Activated T-cell treated with anti-CD3 and anti-CD28 coated beads, Interleukin-2, amount 50 U/mL, for 4 hours (primary cell): ENCODE measurements at places on chromosomes 3 and 15. TPM values are rescaled to one million over a fixed set of nuclear protein-coding genes. Genes with fewer than 3 reads are reported as not detected.

CNTN3 gene
- total RNA-seq = not detected

DNA sequence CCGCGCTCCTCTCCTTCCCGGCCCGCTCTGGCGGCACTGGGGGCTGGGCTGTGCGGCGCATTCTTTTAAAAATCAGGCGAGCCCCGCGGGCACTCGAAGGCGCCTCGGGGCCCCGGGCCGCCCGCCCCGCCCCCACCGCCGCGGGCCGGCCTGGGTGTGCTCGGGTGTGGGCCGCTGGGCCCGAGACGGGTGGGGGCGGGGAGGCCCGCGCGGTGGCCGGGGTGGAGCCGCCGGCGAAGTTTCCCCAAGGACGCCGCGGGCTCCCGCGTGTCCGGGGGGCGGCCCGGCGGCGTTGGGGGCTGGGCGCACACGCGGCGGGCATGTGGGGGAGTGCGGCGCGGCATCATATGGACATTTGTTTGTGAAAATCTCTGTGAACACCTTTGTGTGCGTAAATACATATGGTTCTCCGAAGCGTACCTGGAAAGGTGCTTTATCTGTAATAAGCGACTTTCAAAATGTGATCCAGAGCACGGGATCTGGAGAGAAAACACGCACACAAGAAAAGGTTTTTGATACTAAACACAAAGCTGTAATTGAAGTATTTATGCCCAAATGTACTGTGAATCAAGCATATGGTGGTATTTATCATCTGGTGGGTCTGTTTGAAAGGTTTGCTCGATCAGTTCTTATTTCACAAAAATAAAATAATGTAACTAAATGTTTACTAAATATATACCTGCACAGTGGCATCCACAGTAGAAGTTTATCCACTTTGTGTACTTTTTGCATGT, 612 bp upstream of the TBL1XR1 start:
- no peak for DNase-seq

- DNase-seq = no peak
These were observed 52.9 kb upstream of the ICE2 start for GRCh38 chr15:60531801-60532200.

DNA sequence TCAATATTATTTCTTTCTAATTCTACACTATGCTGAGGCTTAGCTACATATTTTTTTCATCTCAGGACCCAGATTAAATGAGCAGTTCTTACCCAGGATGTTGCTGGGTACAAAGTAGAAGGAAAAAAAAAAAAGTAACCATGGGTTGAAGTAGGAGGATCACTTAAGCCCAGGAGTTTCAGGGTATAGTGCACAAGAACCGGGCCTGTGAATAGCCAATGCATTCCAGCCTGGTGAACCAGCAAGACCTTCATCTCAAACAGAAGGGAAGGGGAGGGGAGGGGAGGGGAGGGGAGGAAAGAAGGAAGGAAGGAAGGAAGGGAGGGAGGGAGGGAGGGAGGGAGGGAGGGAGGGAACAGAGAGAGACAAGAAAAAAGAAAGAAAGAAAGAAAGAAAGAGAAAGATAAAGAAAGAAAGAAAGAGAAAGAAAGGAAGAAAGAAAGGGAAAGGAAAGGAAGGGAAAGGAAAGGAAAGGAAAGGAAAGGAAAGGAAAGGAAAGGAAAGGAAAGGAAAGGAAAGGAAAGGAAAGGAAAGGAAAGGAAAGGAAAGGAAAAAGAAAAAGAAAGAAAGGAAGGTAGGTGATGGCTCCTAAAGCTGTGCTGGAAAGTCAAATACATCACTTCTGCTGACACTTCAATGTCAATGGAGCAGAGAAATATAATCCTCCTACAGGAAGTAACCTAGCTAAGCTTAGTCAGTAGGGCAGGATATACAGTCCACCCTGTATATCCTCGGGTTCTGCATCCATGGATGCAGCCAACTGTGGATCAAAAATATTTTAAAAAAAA, 206.8 kb upstream of the TGFBR2 start:
- no peak for DNase-seq

GRCh38 chr3:13112521-13113345, 39.5 kb upstream of the IQSEC1 start:
- no peak for DNase-seq

- DNase-seq = no peak
These were observed 158.3 kb upstream of the C2CD4B start for GRCh38 chr15:62323353-62323890.

DNA sequence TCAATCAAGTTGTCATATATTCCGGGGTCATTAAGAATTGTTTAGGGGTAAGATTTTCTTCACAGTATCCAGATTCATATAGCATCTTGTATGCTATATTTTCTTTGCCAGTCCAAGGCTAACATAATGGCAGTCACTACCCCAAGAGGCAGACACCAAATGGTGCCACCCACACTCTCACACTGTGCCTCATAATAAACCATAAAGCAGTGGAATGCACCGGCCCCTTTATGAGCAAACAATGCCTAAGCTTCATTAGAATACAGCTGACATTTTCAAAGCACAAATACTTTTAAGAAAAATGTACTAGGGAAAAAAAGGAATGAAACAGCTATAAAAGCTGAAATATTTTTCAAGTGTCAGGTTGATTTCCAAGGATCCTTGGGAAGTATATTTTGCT, 121.6 kb downstream of the TFDP2 start:
- DNase-seq = peak; percentile 18
